Effector memory CD8-positive, alpha-beta T cell (primary cell): ENCODE measurements at places on chromosomes 3 and 15.

- DNase-seq, result no peak
Observed at GRCh38 chr3:190864002-190864401, 1.5 kb upstream of the GMNC start.

DNA sequence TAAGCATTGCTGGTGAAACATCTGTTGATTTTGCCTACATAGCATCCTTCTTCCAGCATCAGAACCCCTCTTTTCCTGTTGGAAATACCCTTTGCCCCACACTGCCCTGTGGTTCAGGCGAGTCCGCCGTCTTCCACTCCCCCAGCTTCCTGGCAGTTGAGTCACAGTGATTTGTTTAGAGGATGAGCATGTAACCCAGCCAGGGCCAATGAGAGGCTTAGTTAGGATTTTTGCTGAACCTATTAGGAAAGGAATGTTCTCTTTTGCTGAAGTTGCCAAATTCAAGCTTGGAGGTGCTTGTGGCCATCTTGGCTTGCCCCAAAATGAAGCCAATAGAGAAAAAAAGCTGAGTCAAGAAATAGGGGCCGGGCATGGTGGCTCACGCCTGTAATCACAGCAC, 19.0 kb upstream of the MEX3B start:
- DNase-seq, result no peak

DNA sequence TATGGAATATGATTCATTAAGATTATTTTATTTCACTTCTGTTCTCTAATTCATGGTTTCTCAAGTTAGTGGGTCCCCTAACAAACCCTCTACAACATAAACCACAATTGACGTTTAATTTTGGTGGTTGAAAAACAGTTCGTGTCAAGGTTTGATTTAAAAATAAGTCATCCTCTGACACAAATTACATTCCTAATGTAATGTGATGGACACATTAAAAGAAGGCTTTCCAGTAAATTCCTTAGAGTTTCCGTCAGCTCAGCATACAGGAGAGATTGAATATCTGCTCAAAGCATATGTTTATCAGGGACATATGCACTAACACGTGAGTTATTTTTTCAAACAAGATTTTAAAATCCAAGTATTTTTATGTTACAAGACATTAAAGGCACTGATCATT, 626.5 kb upstream of the ADAMTS9 start:
- no peak for DNase-seq

GRCh38 chr15:68782589-68783161, 38.0 kb downstream of the ANP32A start:
- no peak for DNase-seq

- DNase-seq, result no peak
Observed at GRCh38 chr3:119613872-119614271, 16.2 kb downstream of the PLA1A start.
